ENCODE measurements at places on chromosomes 5 and 9.

- no peak for DNase-seq
Observed at GRCh38 chr5:106028314-106028713, 1642.4 kb downstream of the EFNA5 start.

- DNase-seq: no peak
Observed at GRCh38 chr5:159149085-159149484, 49.4 kb upstream of the EBF1 start.

DNA sequence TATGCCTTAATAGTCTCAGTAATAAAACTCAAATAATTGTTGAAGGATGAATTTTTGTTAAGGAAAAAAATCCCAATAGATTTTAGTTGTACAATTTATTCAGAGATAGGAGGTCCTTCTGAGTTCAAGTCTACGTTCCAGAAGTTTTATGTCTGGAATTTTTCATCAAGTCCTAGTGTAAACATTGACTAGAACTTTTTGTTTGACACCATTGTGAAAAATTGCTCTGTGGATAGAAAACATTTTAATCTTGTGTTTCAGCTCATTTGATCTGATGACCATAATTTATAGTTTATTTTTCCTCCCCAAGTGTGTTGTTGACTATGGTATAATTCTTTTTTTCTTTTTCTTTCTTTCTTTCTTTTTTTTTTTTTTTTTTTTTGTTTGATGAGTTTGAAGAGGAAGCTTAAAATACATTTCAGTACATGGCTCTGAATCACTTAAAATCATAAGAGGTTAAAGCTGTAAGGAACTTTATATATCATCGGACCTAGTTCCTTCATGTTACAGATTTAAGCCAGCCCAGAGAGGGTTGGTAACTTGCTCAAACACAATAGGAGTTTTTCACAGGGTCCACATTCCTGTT lies 20.7 kb downstream of the ITGA1 start:
- no peak for DNase-seq

DNA sequence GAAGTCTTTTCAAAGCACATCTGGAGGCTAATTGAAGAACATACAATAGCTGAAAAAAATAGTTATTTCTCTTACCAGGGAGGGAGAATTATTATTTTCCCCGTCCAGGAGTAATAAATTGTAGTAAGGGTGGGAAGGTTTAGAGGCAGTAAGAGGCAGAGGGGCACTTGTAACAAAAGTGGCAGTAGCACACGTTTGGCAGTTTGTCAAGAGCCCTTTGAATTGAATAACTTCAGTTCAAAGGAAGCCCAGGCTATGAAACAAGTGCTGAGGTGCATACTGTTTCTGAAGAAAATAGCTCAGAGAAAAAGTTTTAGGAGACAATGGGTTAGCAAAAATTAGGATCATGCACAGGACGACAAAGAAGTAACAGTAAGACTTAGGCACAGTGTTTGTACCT lies 451.3 kb downstream of the LRRC70 start:
- no peak for DNase-seq

GRCh38 chr9:109806506-109807115 lies 26.6 kb downstream of the PALM2AKAP2 start:
- DNase-seq: no peak

All from NCI-H2107 (cell line).